ENCODE measurements at places on chromosomes 6 and 20.

DNA sequence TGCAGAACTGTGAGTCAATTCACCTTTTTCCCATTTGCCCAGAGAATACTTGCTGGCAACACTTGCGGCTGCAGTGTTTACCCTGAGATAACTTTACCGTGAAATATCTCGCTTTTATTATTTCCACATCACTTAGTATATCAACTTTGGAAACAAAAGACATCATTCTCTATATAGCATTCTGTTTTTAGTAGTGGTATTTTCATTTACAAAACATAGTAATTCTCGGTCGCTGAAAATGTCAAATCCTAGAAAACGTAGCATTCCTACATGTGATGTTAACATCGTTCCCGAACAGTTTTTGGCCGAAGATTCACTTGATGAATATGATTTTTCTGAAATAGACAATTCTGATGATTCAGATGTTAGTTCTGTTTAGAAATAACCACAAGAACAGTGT, 52.0 kb downstream of the NHLRC1 start:
- no peak for DNase-seq

- no peak for DNase-seq
Measured at GRCh38 chr6:45044510-45045252, 283.4 kb upstream of the RUNX2 start.

DNA sequence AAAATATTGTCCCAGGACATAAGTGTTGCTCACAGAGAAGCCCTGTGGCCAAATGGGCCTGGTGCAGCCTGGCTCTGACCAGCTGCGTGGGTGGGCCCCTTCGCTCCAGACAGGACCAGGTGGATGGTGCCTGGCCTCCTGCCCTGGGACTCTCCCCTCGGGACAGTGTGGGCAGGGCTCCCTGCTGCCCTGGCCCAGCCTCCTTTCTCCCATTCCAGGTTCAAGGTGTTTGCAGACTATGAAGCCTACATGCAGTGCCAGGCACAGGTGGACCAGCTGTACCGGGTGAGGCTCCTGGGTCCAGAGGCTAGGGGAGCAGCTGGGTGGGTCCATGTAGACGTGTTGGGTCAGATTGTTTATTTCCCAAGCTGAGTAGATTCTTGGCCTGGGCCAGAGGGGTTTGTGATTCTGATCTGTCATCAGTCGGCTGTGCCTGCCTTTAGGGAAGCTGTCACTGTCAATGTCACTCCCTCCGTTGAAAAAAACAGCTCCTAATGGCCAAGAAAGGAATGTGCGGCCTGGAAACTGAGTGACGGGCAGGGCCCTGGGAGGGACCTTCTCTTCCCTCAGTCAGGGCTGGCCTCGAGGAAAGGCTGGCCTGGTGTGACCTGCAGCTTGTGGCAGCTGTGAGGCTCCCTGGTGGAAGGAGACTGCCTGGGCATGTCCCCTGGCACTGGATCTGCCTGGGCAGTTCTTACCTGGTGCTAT, 47.7 kb downstream of the PYGB start:
- no peak for DNase-seq

DNA sequence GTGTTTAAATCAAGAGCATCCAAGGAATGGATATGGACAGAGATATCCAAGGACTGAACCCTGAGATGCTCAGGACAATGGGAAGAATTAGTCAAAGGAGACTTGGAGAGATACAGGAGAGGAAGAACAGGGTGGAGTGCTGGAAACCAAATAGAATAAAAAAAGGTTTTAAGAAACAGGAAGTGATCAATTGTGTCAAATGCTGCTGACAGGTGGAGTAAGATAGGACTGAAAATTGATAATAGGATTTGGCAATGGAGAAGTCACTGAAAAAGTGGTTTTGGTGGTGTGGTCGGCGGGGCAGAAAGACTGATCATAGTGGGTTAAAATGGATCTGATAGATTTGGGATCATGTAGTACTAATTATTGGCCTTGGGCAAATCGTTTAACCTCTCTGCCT, 37.9 kb upstream of the PNRC1 start:
- DNase-seq, result no peak

GRCh38 chr6:137480431-137480830, 13.8 kb downstream of the OLIG3 start:
- DNase-seq, result no peak

DNA sequence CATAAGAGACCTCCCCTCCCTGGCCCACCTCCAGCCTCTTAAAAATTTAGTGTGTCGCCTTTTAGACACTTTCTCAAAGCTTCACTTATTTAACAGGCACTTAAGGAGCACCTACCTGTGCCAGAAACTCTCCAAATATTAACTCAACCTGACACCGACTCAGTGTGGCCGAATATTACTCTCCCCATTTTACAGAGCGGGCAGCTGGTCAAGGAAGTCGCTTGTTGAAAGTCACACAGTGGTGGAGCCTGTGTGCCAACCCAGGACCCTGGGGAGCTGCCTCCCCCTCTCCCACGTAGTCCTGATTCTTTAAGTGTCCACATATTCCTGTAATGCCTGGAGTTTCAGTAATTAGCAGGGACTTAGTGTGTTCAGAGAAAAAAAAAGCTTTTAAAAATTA, 1.0 kb upstream of the PMEPA1 start:
- DNase-seq, result no peak

DNA sequence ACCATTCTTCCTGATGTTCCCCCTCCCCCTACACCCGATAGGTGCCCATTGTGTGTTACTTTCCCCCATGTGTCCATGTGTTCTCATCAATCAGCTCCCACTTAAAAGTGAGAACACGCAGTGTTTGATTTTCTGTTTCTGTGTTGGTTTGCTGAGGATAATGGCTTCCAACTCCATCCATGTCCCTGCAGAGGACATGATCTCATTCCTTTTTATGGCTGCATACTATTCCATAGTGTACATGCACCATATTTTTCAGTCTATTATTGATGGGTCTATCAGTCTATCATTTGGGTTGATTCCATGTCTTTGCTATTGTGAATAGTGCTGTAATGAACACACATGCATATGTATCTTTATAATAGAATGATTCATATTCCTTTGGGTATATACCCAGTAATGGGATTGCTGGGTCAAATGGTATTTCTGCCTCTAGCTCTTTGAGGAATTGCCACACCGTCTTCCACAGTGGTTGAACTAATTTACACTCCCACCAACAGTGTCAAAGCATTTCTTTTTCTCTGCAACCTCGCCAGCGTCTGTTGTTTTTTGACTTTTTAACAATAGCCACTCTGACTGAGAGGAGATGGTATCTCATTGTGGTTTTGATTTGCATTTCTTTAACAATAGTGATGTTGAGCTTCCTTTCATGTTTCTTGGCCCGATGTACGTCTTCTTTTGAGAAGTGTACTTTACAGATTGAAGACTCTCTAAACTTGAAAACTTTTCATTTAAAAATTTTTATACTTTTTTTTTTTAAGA, 41.0 kb upstream of the GCNT2 start:
- no peak for DNase-seq

GRCh38 chr6:138204792-138205384, 13.4 kb downstream of the PBOV1 start:
- DNase-seq, result no peak

- no peak for DNase-seq
Measured at GRCh38 chr6:113306552-113307145, 550.5 kb upstream of the MARCKS start.

DNA sequence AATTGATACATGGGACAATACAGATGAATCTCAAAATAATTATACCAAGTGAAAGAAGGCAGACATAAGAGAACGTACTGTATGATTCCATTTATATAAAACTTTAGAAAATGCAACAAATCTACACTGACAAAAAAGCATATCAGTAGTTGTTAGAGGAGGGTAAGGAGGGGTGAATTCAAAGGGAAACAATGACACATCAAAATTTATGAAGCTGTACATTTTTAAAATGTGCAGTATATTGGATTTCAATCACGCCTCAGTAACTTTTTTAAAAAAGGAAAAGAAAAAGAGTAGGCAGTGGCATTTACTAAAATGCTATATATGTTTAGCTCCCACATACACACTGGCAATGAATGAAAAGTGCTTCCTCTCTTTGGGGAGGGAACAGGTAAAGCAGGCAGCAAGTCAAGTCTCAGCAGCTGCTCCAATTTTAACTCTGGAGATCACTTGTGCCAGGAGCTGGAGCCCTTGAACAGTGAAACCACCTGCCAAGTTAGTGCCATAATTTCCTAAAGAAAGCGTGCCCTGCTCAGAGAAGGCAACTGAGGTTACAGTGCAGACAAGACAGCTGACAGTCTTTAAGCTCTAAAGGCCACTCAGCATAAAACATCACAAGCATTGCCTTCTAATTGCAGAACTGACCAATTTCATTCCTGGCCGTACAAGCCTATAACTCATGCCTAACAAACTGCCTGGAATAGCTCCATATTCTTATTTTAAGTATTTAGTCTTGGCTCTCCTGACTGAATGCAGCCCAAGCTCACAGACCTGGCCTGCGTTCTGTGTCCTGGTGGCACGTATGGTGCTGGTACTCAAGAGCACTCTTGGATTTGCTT, 10.9 kb downstream of the FKBP1A start:
- no peak for DNase-seq

GRCh38 chr6:10779076-10779475, 31.5 kb downstream of the TMEM14B start:
- no peak for DNase-seq

- DNase-seq, result no peak
Measured at GRCh38 chr20:40110311-40110831, 578.7 kb downstream of the MAFB start.

- no peak for DNase-seq
Measured at GRCh38 chr6:84362193-84362821, 134.9 kb upstream of the CEP162 start.

DNA sequence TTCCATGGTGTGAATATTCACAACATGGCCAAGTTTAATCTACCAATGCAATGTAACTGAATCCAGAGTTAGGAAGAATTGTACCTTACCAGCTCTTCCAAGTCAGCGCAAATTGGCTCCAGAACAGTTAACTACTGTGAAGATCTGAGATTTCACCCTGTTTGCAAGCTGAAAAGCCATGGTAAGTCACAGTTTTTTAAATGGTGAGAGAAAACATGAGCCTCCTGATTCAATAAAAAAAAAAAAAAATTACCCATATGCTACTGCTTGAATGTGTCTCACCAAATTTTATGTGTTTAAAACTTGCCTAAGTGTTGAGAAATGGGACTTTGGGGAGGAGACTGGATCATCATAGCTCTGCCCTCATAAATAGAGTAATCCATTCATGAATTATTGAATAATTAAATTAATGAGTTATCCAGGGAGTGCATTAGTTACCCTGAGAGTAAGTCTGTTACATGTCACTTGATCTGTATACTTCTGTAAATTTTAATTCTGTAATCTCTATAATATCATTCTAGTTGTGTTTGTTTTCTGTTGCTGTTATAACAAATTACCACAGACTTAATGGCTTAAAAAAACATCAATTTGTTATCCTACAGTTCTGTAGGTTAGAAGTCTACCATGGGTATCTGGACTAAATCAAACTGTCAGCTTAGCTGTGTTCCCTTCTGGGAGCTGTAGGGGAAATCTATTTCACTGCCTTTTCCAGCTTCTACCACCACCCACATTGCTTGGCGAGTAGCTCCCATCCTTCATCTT, 1355.9 kb downstream of the GRIK2 start:
- DNase-seq, result no peak

DNA sequence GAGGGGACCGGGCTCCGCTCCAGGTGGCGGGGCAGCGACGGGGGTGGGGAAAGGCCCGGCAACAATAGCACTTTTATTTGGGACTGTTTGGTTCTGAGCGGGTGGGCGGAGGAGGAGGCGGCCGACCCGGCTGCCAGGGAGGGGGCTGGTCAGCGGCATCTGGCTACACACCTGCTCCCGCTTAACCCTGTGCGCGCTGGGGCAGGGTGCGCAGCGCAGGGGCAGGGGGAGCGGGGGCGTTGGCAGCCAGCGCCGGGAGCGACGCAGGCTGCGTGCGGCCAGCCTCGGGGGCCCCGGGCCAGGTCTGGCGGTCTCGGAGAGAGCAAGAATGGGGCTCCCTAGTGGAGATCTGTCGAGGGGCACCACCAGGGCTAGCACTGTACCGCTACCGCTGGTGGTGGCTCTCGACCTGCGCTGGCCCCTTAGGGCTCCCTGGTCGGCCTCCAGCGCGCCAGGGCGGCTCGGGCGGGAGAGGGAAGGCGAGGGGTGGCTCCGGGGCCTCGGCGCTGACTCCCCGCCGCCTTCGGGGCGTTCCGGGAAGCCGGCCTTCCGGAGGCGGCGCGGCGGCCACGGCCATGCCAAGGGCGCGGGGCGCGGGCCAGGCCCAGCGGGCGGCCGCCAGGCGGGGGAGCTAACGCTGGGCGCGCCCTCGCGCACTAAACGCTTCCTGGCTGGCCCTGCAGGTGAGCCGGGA, 92.4 kb downstream of the NCR2 start:
- DNase-seq, result no peak

All from GM12892 (cell line).